ENCODE measurements at places on chromosomes 16 and 17.

DNA sequence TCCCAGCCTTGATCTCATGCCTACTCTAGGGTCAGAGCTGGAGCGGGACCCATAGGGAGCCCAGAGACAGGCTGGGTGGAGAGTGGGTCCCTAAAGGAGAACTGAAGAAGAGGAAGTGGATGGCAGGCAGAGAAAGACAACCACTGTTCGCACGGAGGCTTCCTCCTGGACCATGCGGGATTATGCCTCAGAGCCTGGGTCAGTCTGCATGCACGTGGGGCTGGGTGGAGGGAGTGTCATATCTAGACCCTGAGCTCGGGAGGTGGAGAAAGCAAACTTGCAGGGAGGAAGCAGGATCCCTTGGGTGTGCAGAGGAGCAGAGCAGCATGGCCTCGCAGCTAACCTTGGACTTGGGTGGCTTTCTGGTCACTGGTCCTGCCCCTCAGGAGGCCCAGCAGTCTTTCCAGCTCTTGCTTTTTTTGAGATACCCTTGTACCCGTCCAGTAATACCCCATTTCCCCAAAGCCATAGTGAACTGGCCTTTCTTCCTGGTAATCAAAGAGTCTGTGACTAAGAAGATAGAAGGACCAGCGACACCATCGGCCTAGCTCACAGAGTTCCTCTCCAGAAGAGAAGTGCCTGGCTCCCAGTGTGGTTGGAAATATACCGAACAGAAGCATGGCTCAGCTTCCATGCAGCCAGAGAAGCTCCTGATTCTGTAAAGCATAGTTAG lies 344.2 kb downstream of the CPPED1 start:
- DNase-seq, result peak; percentile 35

GRCh38 chr16:781346-782010 lies 6.7 kb downstream of the RPUSD1 start:
- no peak for DNase-seq

- DNase-seq, result peak; percentile 2
Measured at GRCh38 chr17:78991906-78992532, 12.3 kb upstream of the LGALS3BP start.

- DNase-seq, result no peak
Measured at GRCh38 chr16:57536306-57537193, at the start of gene CCDC102A. CCDC102A (minus strand) TSS chr16:57536571; CDS start chr16:57529177, 7,394 bp downstream.

DNA sequence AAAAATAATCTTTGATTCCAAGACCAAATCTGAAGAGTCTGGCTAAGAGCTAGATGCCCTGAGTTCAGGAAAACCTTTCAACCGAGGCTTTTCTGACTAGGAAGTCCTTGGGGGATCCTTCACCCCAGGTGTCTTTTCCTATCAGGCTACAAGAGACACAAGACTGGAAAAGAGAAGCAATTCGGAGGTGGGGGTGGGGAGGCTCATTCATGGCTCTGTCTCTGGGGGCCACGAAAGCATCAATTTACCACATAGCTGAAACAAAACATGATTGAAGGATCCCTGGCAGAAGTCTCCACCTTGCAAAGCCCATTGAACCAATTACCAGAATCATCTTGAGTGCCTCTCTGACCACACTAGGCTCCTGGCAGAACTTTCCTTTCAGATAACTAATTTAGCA lies 239.8 kb upstream of the SALL1 start:
- no peak for DNase-seq

DNA sequence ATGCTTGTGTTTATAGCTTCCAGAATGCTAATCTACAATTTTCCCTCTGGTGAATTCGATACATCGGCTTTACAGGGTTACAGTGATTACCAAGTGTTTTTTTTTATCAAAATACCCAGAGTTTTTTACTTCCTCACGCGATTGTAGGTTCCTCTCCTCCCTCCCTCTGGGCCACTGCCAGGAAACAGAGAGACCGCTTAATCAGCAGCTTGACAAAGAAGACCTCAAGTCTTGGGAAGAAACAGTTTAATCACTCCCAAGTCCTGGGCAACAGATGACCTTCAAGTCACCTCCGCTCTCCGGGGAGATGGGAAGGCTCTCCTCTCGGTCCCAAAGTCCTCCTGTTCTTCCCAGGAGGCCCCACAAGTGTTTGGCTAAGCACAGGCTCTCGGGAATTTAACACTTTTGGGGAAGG lies 23.5 kb downstream of the SMTNL2 start:
- peak; percentile 73 for DNase-seq

DNA sequence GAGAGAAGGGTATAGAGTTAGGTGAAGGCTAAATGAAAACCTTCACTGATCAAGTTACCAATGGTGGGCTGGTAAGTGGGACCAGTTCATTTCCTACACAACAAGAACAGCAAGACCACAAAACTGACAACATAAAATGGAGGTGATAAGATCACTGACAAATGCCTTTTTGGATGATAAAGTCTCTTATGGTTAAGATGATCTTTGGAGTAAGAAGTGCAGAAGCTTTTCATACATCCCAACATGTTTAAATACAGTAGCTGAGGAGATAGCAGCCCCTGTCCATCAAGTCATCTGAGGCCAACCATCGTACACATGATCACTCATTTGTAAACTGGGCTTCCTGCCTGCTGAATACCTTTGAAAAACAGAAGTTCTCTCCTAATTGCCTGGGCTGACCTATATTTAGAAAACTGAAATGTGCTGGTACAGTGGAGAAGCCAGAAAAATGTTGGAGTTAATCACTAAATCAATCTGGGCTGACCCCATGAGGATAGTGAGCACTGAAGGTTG lies 259.0 kb upstream of the ZFHX3 start:
- DNase-seq, result no peak

DNA sequence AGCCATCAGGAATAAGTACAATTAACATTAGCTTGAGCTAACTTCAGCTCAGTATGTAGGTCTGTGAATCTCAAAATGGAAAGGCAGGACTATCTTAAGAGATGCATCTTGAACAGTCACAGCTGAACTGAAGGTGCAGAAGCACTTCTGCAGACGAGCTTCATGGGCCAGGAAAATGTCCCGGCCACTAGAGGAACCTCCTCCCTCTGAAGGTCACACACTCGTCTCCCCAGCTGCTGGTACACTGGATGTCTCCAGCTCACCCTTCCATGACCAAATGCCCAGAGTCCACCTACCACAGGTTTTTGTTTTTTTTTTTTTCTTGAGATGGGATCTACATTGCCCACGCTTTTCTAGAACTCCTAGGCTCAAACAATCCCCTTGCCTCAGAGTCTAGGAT lies 33.2 kb downstream of the WDR59 start:
- no peak for DNase-seq

DNA sequence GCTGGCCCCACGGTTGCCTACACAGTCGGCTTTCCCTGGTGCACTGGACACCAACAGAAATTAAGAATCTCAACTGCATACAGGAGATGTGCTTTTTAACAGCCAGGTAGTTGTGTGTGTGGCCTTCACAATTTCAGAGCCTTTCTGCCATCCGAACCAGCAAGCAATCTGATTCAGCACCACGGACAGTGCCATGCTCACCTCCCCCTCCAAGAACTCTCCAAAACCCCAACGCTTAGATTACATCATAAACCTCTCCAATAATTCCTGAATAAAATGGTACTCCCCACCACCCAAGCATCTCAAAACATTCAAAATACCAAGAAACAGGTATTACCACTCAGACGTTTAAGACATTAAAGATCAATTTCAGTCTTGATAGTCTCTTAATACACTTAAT lies 31.8 kb downstream of the USP7 start:
- peak; percentile 55 for DNase-seq

GRCh38 chr17:19485800-19486340 lies 47.8 kb upstream of the SLC47A1 start:
- no peak for DNase-seq

DNA sequence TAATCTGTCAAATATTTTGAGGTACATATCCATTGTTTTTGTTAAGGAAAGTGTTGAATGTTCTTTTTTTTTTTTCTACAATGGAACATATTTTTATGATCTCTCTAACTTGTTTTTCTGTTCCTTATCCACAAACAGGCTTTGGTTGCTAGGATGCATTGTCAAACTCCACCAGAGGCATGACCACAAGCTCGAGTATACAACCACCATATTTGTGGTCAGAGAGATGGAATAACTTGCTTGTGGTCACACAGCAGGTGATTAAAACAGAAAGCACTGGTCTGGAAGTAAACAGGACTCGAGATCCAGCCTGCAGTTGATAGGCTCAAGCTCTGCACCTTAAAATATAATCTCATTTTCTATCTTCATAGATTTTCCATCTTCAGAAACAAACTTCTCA lies 105.8 kb upstream of the ADAMTS18 start:
- no peak for DNase-seq

DNA sequence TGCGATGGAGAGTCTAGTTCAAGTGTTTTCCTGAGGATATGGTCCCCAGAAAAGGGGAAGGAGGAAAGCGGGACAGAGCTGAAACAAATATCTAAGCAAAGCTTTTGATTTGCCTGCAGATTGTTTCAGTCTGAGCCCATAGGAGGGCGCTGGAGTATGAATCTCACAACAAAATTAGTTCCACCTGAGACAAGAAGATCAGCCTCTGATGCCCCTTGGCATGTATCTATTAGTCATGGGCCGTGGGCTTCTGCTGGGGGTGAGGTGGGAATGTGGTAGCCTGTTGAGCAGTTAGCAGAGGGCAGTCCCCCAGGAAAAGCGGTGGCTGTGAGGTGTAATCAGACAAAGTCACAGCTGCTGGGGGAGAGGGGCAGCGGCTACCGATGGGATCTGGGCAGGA lies 446.9 kb downstream of the CA10 start:
- no peak for DNase-seq

GRCh38 chr17:15452746-15453145 lies 14.7 kb downstream of the CDRT4 start:
- DNase-seq, result no peak
